ENCODE measurements at places on chromosomes 6 and 20.

DNA sequence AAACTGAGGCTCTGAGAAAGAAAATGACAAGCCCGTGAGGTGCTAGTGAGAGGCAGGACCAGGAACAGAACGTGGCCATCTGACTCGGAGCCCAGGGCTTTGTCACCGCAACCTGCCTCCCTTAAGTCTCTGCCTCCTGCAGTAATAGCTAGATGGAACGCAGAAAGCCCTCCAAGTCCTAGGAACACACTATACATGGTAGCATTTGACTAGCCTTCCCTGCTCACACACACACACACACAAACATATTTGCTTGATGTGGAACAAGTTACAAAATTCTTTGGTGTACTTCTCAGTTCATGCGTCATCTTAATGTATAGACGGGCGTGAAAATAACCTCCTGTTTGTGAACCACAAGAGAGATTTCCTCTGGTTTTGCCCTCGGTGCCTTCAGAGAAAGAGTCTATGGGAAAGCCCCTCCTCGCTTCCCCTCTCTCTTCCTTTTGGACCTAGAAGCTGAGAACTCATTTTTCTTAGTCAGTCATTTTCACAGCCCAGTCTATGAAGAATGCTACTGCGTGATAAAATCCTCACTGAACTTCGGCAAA is 38.8 kb downstream of the C6orf52 start:
- no peak for DNase-seq

DNA sequence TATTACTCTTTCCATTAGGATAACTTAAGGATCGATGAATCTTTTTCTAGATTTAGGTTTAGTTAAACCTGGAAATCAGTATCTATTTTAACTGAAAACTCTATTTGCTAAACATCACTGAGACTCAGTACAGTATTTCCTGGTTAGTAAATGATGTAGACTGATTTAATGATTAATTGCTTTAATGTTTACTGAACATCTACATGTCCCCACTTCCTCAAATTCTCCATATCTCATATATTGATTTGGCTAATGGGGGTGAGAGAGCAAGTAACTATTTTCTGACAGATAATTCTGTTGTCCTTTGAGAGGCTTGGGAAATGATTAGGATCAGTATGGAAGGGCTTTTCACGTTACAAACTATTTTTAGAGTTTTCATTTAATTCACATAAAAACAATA is 10.3 kb downstream of the MKKS start:
- DNase-seq = no peak

DNA sequence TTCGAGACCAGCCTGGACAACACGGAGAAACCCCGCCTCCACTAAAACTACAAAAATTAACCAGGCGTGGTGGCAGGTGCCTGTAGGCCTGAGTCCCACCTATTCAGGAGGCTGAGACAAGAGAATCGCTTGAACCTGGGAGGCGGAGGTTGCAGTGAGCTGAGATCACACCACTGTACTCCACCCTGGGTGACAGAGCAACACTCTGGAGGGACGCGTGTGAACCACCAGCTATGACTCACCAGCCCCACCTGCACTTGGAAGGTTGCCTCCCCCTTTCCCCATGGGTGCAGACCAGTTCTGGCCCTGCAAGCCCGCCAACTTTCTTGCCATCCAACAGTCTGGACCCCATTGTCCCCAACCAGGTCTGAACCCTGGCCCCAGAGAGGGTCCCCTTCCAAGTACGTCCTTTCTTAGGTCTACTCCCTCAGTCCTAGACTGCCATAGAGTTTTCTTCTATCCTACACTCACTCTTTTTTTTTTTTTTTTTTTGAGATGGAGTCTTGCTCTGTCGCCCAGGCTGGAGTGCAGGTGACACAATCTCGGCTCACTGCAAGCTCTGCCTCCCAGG is 29.2 kb downstream of the ATP9A start:
- no peak for DNase-seq

DNA sequence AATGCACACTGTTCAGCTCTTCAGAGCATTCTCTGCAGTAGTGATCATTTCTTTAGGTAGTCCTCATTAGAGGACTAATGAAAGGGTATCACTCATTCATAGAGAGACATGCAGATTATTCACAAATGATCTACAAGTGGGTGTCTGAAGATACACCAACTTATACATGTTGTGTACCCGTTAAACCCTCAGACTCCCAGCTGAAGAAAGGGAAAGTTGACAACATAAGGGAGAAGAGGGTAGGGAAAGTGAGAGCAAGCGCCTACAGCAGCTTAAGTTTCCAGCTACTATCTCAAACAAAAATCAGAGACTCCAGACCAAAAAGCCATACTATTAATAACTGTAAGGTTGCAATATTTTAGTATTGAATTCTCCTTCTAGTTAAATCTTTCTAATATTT is 37.1 kb downstream of the FAXC start:
- DNase-seq = no peak

GRCh38 chr20:2133318-2134183 is 31.9 kb downstream of the STK35 start:
- no peak for DNase-seq

DNA sequence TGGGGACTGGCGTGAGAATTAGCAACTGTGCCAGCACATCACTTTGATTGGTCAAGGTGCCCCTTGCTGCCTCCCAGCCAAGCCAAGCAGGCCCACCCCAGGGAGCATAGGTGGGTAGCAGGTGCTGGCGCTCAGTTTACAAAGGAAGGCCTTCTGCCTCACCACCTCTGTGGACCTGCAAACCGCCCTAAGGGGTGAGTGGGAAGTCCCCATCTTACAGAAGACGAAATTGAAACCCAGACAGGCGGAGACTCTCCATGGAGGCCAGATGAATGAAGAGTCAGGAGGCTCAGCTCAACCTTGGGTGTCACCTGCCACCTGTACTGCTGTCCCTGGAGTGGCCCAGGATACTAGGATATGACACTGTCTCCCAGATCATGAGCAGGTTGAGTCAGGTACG is 21.5 kb upstream of the MAS1L start:
- no peak for DNase-seq

- DNase-seq = no peak
These were observed 135.6 kb upstream of the BACH2 start for GRCh38 chr6:90432041-90432775.

- DNase-seq = no peak
These were observed 589 bp upstream of the PDCD2 start for GRCh38 chr6:170584954-170585498.

DNA sequence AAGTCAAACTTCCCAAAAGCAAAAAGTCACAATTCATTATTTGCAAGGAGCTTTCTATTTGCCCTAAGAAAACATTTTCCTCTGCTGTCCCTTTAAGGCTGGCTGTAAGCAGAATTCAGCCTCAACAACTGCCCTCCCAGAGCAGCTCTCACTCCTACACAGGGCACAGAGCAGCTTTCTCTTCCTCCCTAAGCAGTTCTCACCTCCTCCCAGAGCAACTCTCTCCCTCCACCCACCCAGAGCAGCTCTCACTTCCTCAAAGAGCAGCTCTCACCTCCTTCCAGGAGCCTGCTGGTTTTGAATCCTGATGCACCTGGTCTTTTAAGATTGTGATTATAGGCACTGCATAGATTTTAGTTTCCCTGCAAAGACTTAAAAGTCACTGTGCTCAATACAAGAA is 120.6 kb upstream of the TMEM181 start:
- DNase-seq = peak; percentile 40

DNA sequence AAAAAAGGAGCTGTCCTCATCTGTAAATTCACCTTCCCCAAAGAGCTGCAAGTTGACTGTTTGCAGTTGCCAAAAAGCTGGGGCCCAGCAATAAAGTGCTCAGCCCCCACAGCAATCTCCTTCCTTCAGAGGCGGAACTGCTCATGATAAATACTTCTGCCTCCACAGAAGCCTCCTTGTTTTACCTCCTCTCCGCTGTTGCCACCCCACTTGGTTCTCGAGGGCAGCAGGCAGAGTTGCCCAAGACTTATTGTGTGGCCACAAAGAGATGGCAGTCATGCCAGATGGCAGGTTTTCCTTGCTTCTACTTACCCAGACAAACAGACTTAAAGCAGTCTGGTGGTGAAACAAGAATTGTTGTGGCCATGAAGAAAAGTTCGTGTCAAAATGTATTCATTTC is 66.3 kb downstream of the SLX4IP start:
- no peak for DNase-seq

- DNase-seq = no peak
These were observed 85.0 kb upstream of the KCNK16 start for GRCh38 chr6:39407446-39407993.

- DNase-seq = peak; percentile 28
These were observed 20.2 kb downstream of the VPS52 start for GRCh38 chr6:33251395-33252012.

- DNase-seq = no peak
These were observed 968 bp downstream of the LAMA2 start for GRCh38 chr6:128883906-128884305.

DNA sequence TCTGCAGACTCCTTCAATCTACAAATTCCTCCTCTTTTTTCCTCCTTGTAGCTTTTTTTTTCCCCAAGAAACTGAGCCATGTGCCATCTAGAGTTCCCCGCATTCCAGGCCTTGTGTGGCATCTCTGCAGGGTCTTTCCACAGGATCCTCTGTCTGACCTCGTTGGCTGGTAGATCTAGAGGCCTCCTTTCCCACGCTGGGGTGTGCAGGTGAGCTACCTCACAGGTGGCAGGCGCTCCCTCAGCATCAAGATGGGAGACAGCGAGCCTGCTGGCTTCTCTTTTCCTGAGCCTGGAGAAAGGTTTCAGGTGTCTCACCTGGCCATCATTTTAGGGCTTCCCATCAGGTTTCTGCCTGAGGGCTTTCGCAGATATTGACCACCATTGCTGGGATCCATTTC is 9.6 kb upstream of the NELFCD start:
- DNase-seq = no peak

DNA sequence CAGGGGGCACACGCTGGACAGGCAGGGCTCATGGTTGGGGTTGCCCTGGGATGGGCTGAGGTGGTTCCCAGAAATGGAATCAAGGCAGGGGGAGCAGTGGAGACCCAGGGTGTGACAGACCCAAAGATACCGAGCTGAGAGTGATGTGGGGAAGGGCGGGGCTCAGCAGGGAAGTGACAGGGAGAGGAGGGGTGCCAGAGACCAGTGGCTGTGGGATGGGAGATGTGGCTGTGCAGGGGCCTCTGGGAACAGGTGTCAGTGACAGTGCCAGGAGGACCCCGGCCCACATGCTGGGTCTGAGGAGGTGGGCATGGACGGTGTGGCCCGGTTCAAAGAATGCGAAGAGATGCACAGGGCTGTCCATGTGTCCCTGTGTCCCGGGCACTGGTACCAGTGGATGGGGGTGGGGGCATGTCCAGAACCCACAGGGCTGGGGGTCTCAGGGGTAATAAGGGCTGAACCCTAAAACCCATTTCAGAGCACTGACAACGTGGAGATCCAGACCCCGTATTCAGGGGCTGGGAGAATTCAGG is 1.0 kb downstream of the CABLES2 start:
- DNase-seq = no peak
